ENCODE measurements at places on chromosomes 2 and 18. TPM values are rescaled to one million over a fixed set of nuclear protein-coding genes. Genes with fewer than 3 reads are reported as not detected.

Gene CIB4
- 0.28 TPM for polyA plus RNA-seq

Gene TOGARAM2
- 1.5 TPM for polyA plus RNA-seq

Gene CPLX4
- 0.26 TPM for polyA plus RNA-seq

Gene TM4SF20
- polyA plus RNA-seq, result 0.16 TPM

Gene SCTR
- 8.2 TPM for polyA plus RNA-seq

Gene LYG1
- polyA plus RNA-seq, result 3.0 TPM

Gene INHBB
- 0.06 TPM for polyA plus RNA-seq

Gene PTMA
- polyA plus RNA-seq, result 2,420 TPM

Gene MYO1B
- 91.6 TPM for polyA plus RNA-seq

Gene MTERF4
- 81.5 TPM for polyA plus RNA-seq

Gene TXNDC2
- polyA plus RNA-seq, result 0.31 TPM

All from renal pelvis (tissue), 12 donors.